ENCODE measurements at places on chromosomes 12 and 14.

DNA sequence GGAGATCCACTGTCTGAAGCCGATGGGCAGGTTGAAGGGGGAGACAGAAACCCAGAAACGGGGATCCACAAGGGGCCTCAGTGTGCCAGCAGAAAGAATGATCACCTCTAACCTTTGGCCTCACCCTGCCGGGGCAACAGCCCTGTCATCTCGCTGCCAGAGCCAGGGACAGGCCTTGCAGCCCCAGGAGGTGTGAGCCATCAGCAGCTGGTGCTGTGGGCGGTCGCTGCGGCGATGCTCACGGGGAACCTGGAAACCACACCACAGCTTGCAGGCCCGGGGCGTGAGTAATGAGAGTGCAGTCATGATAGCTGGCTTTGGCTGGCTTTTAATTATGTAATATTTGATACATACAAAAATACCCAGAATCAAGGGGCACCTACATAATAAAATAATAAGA lies 4.7 kb upstream of the TTC7B start:
- DNase-seq = no peak

DNA sequence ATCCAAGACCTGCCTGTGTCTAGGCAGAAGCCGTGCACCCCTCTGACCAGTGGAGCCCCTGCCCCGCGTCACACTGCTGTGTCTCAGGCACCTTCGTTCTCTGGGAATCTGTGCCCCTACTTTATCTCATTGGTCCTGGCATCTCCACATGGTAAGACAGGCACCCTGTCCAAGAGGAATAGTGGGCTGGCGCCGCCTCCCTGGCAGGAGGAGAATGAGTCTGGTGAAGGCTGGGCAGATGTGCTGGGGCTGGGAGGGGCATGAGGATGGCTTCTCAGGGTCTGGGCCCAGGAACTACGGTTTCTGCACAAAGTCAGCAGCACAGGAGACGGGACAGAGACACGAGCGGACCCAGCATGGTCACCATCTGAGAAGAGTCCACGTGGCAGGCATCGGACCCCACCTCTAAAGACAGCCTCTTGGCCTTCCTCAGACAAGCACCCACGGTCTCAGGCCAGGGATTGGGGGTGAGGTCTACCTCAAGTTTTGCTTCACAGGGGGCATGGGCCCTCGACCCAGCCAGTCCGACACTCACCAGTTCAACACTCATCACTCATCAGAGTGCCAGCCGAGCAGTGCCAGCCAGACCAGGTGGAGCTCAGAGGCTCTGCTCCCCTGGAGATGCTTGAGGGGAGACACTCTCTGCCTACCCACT lies 306.7 kb downstream of the ADGRD1 start:
- DNase-seq = no peak

- DNase-seq = peak; percentile 55
Measured at GRCh38 chr14:100440207-100440631, 117.1 kb downstream of the SLC25A47 start.

DNA sequence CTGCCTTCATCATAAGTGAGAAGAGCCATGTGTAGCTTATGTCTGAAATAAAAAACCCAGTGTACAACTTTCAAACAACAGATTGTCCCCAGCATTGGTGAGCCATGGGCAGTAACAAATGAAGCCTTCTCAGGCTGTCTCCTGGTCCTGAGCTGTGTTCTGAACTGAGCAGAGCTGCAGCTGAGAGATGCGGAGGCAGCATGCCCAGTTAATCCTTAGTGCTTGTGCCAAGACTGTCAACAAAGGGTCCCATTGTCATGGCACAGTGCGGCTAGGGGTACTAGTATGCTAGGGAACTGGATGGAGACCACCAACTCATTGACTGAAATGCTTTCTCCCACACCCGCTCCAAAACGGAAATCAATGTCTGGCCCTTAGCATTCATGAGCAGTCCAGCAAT lies 154.3 kb downstream of the RMST start:
- no peak for DNase-seq

GRCh38 chr12:55929306-55929791 lies 1.6 kb upstream of the DGKA start:
- DNase-seq = no peak

DNA sequence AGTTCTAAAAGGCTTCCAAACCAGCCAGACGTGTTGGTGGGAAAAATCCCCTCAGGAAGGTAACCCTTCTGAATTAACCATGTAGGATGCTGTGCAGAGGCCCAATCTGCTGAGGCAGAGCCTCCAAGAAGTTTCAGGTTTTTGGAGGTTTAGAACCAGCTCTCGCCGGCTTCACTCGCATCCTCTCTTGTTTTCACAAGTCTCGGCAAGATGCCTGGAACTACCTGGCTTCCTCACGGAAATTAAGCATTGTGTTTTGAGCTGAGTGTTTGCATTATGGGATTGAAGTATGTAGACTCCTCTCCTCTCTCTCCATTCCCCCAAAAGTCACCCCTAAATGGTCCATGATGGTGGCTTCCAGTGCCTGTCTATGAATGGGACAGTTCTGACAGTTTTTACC lies 20.6 kb downstream of the LTBP2 start:
- DNase-seq = no peak

DNA sequence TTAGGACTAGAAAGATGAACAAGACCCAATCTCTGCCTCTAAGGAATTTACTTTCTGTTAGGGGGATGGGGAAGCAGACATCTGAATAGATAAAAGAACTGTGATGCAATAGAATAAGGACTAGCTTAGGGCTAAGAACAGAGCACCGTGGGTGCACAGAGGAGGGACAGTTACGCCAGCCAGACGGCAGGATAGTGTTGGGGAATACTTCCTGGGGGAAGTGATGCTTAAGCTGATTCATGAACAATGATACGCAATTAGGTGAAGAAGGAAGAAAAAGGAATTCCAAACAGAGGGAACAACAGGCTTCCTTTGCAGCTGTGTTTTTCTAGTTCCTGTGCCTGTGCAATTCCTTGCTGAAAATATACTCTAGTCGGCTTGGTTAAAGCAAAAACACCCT lies 501.1 kb downstream of the APAF1 start:
- DNase-seq = peak; percentile 13

GRCh38 chr14:30362369-30363218 lies 196.4 kb upstream of the G2E3 start:
- DNase-seq = no peak

- DNase-seq = no peak
Measured at GRCh38 chr12:89155826-89156225, 196.5 kb downstream of the DUSP6 start.

DNA sequence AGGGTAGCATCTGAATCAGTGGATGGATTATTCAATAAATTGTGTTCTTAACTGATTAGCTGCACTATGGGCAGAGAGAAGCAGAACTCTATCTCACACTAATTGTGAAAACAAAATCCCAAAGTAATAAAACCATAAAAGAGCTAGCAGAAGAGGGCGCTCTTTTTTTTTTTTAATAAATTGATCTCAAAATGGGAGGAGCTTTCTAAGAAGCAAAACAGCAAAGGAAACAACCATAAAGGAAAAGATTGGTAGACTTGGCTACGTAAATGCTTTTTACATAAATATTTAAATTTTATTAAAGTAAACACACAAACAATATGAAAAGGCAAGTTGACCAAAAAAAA lies 1.5 kb upstream of the TM7SF3 start:
- DNase-seq = no peak

- DNase-seq = no peak
Measured at GRCh38 chr12:89461190-89461589, 63.4 kb downstream of the GALNT4 start.

- no peak for DNase-seq
Measured at GRCh38 chr12:76264611-76265012, 83.6 kb downstream of the BBS10 start.

DNA sequence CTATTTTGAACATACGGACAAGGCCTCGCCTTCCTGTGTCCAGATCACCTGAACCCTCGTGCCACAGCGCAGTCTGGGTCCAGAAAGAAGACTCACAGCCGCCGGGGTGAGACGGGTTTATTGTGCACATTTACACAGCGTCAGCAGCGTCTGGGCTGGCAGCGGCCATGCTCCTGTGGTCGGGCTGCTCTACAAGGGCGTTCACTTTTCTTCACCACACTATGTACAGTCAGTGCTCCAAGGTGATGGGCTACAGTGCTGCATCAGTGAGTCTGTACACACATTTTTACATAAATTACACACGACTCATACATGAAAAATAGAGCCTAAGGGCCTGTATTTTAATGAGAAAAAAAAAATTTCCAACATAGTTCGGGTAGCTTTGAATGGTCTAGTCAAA lies 18.0 kb downstream of the ZFYVE21 start:
- DNase-seq = no peak

- DNase-seq = no peak
Measured at GRCh38 chr12:52392465-52393007, 7.1 kb upstream of the KRT84 start.

DNA sequence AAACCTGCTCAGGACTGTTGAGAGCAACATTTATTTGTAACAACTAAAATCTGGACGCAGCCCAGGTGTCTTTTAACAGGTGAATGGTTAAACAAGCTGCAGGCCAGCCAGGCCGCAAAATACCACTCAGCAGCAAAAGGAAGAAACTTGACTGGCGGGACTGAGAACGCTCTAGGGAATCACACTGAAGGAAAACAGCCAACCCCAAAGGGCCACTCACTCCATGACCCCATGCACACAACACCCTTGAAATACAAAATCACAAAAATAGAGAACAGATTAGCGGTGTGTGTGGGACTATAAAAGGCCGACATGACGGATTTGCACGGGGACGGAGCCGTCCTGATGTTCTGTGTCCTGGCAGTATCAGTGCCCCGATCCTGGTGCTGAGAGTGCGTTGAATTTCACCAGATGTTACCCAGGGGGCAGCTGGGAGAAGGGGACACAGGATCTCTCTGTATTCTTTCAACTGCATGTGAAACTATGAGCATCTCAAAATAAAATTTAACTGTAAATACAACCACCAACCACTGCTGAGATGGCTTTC lies 23.0 kb downstream of the VPS37B start:
- no peak for DNase-seq

- no peak for DNase-seq
Measured at GRCh38 chr14:47678993-47679392, 3.6 kb upstream of the MDGA2 start.

DNA sequence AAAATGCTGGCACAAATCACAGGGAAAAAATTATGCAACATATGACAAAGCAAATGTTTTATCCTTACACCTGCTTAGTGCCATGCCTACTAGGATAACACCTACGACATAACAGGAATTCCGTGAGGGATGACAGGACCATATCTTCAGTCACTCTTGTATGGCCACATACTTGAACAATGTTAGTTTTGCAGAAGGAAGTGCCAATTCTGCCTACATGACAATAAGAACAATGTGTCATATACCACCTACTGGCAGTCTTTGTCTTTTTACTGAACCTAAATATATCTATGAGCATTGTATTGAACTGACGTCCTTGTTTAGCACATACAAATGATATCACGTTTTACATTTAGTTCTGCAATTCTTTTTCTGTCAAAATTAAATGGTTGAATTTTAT lies 234.0 kb downstream of the ADAMTS20 start:
- DNase-seq = no peak

GRCh38 chr14:59829469-59830337 lies 40.9 kb downstream of the RTN1 start:
- DNase-seq = no peak

DNA sequence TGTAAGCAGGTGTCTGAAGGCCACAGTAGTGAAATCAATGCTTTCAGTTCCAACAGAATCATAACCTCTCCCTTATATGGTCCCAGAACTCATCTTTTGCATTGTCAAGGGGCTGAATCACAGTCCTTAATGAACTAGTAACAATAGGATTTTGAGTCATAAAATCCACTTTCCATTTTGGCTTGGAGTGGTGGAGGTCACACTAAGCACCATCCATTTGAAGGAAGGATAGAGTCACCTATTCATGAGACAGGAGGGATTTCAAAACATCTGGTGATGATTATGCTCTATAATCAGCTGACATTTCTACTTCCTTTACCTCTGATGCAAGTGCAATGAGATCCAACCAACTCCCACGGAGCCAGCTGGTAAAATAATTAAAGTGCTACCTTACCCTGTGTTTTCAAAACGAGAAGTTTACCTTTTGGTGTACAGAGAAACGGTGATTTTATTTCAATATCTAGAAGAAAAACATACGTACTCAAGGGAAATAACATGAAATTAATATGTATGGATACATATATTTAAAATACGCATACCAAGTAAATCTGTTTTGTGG lies 59.1 kb downstream of the TMEM132D start:
- DNase-seq = no peak

DNA sequence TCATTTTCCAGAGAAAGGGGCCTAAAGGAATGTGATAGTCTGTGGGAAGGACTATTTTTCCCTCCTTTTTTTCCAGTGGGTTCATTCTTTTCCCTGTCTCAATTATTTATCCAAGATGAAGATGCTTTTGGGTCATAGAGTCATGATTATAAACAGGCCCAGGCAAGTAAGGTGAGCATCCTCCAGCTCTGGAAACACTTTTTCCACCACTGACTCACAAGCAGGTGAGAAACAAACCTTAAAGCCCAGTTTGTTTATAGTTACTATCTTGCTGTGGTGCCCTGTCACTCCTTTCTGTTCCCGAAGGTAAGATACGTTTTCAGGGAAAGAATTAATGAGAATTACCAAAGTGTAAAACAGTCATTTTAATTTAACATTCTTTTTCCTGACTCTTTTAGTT lies 107.7 kb upstream of the IFNG-AS1 start:
- no peak for DNase-seq

GRCh38 chr12:127381681-127382080 lies 885.3 kb upstream of the TMEM132C start:
- DNase-seq = no peak

DNA sequence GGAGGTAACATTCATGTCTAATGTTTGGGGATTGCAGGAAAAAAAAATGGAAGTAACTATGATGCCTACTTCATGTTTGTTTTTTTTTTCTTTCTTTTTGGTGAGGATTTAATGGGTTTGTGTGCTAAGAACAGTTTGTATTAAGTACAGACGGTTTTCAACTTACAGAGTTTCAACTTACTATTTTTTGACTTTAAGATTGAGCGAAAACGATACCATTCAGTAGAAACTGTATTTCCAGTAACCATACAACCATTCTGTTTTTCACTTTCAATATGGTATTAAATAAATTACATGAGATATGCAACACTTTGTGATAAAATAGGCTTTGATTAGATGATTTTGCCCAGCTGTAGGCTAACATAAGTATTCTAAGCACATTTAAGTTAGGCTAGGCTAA lies 10.4 kb downstream of the TECPR2 start:
- no peak for DNase-seq

DNA sequence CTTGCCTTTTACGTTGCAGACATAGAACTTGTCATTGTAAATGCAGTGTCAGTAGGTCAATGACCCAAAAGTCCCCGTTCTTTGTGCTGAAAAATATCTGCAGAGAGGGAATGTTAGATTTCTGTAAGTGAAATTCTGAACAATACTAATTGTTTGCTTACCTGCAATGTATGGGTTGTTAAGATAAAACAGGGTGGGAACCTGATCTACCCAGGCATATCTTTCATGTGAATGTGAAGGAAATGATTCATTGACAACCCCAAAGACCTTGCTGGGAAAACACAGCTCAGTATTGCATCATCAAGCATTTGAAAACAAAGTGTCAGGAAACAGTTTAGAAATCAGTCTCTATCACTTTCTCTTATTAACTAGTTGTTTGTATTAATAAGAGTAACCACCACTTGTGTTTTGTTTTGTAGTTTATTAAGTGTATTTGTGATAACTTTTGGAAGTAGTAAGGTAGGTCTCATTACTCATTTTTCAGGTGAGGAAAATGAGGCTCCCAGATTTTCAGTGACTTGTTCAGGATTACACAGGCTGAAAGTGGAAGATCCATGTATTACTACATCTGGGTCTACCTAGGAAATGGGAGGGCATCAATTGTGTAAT lies 57.9 kb upstream of the SLC38A2 start:
- DNase-seq = no peak
